ENCODE measurements at places on chromosomes 12 and 14. TPM values are rescaled to one million over a fixed set of nuclear protein-coding genes. Genes with fewer than 3 reads are reported as not detected.

Gene LBHD2
- not detected for total RNA-seq

Gene FSCB
- not detected for total RNA-seq

Gene ANKRD33
- not detected for total RNA-seq

DNA sequence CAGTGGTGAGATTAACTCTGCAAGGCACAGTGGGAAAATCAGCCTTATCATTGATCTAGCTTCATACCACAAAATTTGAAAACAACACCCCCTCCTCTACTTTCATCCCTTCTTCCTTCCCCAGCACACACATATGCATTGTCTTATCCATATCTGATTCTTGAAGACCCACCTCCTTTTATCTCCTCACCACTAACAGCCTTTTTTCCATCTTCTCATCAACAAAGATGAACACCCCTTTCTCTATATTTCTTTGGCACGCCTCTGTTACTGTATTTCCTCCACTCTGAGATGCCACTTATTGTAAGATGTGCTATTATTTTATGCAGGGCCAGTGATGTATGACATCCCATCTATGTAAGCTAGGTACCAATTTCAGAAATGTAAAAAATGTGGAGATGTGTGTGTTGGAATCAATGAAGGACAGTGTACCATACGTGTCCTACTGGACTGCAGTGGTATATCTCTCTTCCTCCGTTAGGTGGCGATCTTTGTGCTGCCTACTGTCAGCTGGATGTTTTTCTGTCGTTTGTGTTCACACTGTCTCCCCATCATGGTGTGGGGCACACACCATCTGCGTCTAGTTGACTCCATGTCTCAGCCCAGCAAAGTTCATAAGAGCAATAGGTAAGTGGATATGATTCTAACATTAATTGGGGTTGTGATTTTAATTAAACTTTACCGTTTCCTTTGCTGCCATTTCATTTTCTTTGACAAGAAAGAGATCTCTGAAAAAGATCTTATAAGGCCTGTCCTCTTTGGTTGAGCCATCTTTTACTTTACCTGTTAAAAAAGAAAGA lies 24.0 kb downstream of the CCDC38 start:
- no peak overlapping the region for H3K4me3 ChIP-seq
- peaks cover 23% of the 10 kb centered on the region for H3K27me3 ChIP-seq
- no peak overlapping the region for H3K27ac ChIP-seq
- H3K4me1 ChIP-seq, result no peaks in the 10 kb centered on the region
- peak; percentile 8 for DNase-seq
- H3K36me3 ChIP-seq, result no peaks in the 10 kb centered on the region

- DNase-seq, result no peak
- no peak overlapping the region for H3K27ac ChIP-seq
- no peaks in the 10 kb centered on the region for H3K27me3 ChIP-seq
- H3K4me3 ChIP-seq, result no peak overlapping the region
- no peaks in the 10 kb centered on the region for H3K36me3 ChIP-seq
Observed at GRCh38 chr14:33670235-33670634, 280.6 kb downstream of the EGLN3 start.

DNA sequence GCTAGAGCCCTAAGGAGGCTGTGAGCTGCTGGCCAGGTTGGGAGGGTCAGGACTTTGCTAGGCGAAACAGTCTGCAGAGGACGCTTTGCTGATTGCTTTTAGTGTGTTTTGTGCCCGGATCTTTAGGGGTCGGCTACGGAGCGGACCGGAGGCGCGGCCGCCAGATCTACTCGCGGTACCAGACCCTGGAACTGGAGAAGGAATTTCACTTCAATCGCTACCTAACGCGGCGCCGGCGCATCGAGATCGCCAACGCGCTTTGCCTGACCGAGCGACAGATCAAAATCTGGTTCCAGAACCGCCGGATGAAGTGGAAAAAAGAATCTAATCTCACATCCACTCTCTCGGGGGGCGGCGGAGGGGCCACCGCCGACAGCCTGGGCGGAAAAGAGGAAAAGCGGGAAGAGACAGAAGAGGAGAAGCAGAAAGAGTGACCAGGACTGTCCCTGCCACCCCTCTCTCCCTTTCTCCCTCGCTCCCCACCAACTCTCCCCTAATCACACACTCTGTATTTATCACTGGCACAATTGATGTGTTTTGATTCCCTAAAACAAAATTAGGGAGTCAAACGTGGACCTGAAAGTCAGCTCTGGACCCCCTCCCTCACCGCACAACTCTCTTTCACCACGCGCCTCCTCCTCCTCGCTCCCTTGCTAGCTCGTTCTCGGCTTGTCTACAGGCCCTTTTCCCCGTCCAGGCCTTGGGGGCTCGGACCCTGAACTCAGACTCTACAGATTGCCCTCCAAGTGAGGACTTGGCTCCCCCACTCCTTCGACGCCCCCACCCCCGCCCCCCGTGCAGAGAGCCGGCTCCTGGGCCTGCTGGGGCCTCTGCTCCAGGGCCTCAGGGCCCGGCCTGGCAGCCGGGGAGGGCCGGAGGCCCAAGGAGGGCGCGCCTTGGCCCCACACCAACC lies 1.5 kb downstream of the HOXC6 start:
- H3K4me1 ChIP-seq, result no peaks in the 10 kb centered on the region
- H3K4me3 ChIP-seq, result no peak overlapping the region
- peaks cover 90% of the 10 kb centered on the region for H3K27me3 ChIP-seq
- no peaks in the 10 kb centered on the region for H3K36me3 ChIP-seq

- H3K27ac ChIP-seq, result no peak overlapping the region
- no peak for DNase-seq
- no peaks in the 10 kb centered on the region for H3K36me3 ChIP-seq
Observed at GRCh38 chr14:30330445-30330844, 228.5 kb upstream of the G2E3 start.

GRCh38 chr12:105978686-105979085 lies 160.1 kb downstream of the NUAK1 start:
- peaks cover 21% of the 10 kb centered on the region for H3K4me1 ChIP-seq
- DNase-seq, result peak; percentile 52
- no peaks in the 10 kb centered on the region for H3K27me3 ChIP-seq
- H3K27ac ChIP-seq, result no peak overlapping the region
- H3K4me3 ChIP-seq, result no peak overlapping the region
- H3K36me3 ChIP-seq, result no peaks in the 10 kb centered on the region

GRCh38 chr12:92271341-92271740 lies 125.7 kb upstream of the BTG1 start:
- H3K4me3 ChIP-seq, result no peak overlapping the region
- DNase-seq, result no peak
- H3K27ac ChIP-seq, result no peak overlapping the region

- H3K27ac ChIP-seq, result no peak overlapping the region
- no peak overlapping the region for H3K4me3 ChIP-seq
- H3K27me3 ChIP-seq, result no peaks in the 10 kb centered on the region
- H3K36me3 ChIP-seq, result no peaks in the 10 kb centered on the region
- H3K4me1 ChIP-seq, result no peaks in the 10 kb centered on the region
- DNase-seq, result no peak
Observed at GRCh38 chr12:2513141-2514037, 281.4 kb upstream of the FKBP4 start.

- no peak overlapping the region for H3K27ac ChIP-seq
- no peak for DNase-seq
- H3K36me3 ChIP-seq, result no peaks in the 10 kb centered on the region
- H3K4me3 ChIP-seq, result no peak overlapping the region
- no peaks in the 10 kb centered on the region for H3K27me3 ChIP-seq
- H3K4me1 ChIP-seq, result no peaks in the 10 kb centered on the region
Observed at GRCh38 chr14:97361958-97362357, 564.8 kb downstream of the VRK1 start.

DNA sequence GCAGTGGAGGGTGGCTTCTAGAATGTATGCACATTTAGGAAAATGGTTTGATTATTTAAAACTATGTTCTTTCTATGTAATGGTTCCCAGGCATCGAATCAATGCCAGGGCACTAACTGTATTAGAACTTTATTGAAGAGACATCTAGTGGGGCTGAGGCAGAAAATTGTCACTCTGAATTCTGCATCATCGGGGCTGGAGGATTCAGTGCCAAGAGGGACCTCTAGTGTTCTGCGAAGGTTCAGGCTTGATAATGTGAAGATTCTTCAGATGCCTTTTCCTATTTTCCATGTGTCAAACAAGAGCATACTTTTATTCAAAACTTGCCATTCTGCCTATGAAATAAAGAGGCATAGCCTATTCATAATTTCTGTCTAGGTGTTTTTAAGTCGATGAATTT lies 146.3 kb downstream of the CAND1 start:
- H3K4me3 ChIP-seq, result no peak overlapping the region
- no peaks in the 10 kb centered on the region for H3K36me3 ChIP-seq
- H3K4me1 ChIP-seq, result no peaks in the 10 kb centered on the region
- peak; percentile 27 for DNase-seq

- peaks cover 4% of the 10 kb centered on the region for H3K4me1 ChIP-seq
- H3K27me3 ChIP-seq, result no peaks in the 10 kb centered on the region
- H3K27ac ChIP-seq, result no peak overlapping the region
- H3K36me3 ChIP-seq, result peaks cover 26% of the 10 kb centered on the region
- no peak for DNase-seq
- H3K4me3 ChIP-seq, result no peak overlapping the region
Observed at GRCh38 chr12:104097954-104098353, 33.6 kb downstream of the HCFC2 start.

- no peaks in the 10 kb centered on the region for H3K36me3 ChIP-seq
- no peak for DNase-seq
- H3K27me3 ChIP-seq, result no peaks in the 10 kb centered on the region
- no peaks in the 10 kb centered on the region for H3K4me1 ChIP-seq
- H3K27ac ChIP-seq, result no peak overlapping the region
- no peak overlapping the region for H3K4me3 ChIP-seq
Observed at GRCh38 chr12:90122681-90123080, 414.0 kb upstream of the ATP2B1 start.

DNA sequence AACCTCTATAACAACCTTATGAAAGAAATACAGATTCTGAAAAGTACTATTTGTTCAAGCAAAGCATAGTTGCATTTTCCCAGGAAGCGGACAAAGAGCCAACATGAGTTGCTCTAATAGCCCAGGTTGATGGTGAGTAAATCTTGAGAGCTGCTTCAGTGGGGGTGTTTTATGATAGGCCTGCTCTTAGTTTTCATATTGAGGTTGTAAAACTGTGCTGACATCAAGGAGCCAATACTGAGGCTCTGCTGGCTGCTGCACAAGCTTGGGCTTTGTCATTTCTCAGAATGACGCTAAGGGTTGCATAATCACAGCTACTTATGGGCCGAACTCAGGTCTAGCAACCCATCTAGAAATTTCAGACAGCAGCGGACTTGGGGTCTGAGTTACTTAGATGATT lies 11.5 kb downstream of the TBC1D30 start:
- DNase-seq, result no peak
- peaks cover 8% of the 10 kb centered on the region for H3K27me3 ChIP-seq
- H3K36me3 ChIP-seq, result no peaks in the 10 kb centered on the region

DNA sequence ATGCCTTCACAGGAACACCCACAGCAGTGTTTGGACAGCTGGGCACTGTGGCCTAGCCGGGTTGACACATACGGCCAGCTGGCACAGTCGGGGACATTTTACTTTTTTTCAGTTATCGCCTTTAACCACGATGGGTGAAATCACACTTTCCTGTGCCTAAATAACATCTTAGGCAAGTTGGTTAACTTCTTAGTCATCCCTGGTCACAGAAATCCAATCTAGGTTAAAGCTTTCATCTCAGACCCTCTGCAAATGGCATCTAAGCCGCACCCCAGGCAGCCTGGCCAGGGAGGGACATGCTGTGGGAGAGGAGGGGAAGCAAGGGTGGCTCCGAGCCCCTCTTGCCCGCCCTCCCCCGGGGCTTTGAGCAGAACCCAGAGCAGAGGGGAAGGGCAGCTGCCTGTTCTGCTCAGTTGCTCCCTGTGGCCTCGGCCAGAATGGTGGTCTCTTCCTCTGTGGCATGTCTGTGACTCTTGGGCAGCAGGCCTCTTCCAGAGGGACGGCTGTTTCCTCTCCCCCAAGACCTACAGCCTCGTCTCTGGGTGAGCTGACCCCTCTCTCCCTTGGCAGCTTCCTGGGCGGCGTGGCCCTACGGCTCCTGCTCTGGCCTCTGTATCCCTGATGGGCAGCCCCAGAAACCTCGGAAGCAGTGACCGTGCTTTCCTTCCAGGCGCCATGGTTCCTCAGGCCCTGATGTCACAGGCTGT lies 85.4 kb upstream of the DYNC1H1 start:
- H3K36me3 ChIP-seq, result peaks cover 4% of the 10 kb centered on the region
- no peak overlapping the region for H3K27ac ChIP-seq
- DNase-seq, result peak; percentile 15
- no peaks in the 10 kb centered on the region for H3K27me3 ChIP-seq
- peaks cover 11% of the 10 kb centered on the region for H3K4me1 ChIP-seq
- H3K4me3 ChIP-seq, result no peak overlapping the region

DNA sequence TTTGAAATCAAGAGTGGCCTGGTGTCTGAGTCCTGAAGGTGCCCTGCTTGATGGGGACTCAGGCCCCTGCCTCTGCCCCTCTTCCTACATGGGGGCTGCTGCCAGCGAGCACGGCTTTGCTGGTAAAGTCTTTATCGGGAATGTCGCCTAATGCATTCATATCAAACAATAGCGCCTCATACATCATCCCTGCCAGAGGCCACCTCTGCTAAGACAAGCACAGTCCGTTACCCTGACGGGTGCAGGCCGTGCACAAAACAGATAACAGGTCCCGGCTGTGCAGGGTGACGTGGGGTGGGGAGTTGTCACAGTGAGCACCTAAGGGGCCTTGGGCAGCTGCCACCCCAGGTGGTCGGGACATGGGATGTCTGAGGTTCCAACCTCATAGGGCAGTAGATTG lies 68.4 kb upstream of the FAM222A start:
- H3K4me3 ChIP-seq, result no peak overlapping the region
- H3K36me3 ChIP-seq, result no peaks in the 10 kb centered on the region
- no peak for DNase-seq
- no peaks in the 10 kb centered on the region for H3K4me1 ChIP-seq
- H3K27me3 ChIP-seq, result peaks cover 37% of the 10 kb centered on the region
